Activated CD4-positive, alpha-beta memory T cell treated with anti-CD3 and anti-CD28 coated beads for 36 hours (primary cell): ENCODE measurements at places on chromosomes 7 and 10. TPM values are rescaled to one million over a fixed set of nuclear protein-coding genes. Genes with fewer than 3 reads are reported as not detected.

The UBTD1 gene
- 2.6 TPM for total RNA-seq

DNA sequence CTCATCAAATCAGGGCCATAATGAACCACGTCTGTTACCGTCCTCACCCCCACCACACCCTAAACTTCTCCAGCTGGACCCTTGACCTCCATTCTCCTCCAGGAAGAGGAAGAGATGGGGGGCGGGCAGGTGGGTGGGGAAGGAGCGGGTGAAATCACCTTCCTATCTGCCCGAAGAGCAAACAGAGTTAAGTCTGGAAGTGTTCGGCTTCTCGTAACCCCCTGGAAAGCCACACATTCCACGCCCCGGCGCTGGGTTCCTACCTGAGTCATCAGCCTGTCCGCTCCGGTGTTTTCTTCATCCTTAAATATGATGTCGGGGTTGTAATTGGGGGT is 736 bp downstream of the SHH start:
- DNase-seq: no peak

The SPDYE1 gene
- not detected for total RNA-seq

DNA sequence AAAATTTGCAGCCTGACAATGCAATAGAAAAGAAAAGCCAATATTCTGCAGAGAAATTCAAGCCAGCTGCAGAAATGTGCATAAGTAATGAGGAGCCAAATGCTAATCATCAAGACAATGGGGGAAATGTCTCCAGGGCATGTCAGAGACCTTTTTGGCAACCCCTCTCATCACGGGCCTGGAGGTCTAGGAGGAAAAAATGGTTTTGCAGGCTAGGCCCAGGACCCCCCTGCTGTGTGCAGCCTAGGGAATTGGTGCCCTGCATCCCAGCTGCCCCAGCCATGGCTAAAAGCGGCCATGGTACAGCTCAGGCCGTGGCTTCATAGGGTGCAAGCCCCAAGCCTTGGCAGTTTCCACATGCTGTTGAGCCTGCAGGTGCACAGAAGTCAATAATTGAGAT is 72.5 kb upstream of the NME8 start:
- no peak for DNase-seq

- DNase-seq: no peak
Observed at GRCh38 chr7:92116949-92117348, 17.3 kb downstream of the CYP51A1 start.

The TSPAN33 gene
- 3.3 TPM for total RNA-seq

DNA sequence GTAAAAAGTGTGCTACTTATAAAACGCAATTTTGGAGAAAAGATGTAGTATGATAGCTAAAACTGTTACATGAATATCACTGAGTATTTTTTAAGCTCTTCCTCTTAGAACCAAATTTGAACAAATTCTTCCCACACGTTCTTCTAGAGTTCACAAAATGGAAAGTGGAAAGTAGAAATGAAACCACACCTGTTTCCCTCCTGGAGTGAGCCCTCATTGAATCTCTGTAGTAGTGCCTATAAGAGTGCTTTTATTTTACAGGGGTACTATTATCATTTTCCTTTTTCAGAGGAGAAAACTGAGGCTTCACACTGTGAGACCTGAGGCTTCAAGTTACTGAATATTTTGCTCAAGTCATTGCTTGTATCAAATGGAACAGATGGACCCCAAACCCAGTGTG is 393.0 kb downstream of the NRG3 start:
- no peak for DNase-seq

DNA sequence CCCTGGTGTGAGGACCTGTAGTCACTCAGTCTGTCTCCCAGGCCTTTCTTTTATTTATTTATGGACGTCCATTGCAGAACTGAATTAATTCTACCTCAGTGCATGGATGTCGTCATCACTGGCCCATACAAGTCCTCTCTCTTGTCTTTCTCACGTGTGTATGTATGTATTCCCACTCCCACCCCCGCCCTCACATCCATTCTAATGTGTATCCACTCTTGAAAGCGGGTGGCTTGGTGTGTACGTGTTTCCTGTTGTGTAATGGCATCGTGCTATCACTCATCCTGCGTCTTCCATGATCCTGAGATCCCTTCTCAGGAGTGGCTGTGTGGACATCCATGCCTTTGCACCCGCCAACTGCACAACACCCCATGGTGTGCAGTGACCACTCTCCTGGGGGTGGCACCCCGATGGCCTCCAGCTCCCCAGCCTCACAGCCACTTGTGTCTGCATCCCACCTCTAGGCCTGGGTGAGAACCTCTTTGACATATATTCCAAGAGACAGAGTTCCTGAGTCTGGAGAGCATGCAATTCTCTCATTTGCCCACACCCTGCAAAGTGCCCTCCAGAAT is 3.0 kb upstream of the AOC1 start:
- no peak for DNase-seq

DNA sequence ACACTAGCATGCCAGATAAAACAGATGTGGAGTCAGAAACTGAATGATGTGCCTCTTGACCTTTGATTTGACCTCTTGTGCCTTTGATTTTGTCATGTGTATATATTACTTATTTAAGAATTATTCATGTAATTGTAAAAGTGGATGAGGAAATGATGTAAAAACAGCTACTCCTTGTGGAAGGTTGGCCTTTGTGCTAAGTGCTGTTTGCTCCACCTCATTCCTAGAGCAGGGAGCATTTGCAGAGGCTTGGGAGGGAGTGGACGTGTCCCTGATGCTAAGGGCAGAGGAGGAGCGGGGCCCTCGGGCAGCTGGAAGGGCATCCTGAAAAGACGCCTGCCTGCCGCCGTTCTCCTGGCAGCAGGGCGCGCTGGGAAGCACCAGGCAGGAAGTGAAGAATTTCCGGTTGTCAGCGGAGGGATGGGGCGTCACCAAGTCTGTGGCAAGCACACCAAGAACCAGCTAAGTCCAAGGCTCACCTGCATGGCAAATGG is 197.6 kb upstream of the ZNF32 start:
- peak; percentile 68 for DNase-seq

GRCh38 chr7:82294382-82294784 is 149.2 kb downstream of the CACNA2D1 start:
- no peak for DNase-seq

The CDH23 gene
- 2.6 TPM for total RNA-seq
